ENCODE measurements at places on chromosomes 5 and 9. TPM values are rescaled to one million over a fixed set of nuclear protein-coding genes. Genes with fewer than 3 reads are reported as not detected.

DNA sequence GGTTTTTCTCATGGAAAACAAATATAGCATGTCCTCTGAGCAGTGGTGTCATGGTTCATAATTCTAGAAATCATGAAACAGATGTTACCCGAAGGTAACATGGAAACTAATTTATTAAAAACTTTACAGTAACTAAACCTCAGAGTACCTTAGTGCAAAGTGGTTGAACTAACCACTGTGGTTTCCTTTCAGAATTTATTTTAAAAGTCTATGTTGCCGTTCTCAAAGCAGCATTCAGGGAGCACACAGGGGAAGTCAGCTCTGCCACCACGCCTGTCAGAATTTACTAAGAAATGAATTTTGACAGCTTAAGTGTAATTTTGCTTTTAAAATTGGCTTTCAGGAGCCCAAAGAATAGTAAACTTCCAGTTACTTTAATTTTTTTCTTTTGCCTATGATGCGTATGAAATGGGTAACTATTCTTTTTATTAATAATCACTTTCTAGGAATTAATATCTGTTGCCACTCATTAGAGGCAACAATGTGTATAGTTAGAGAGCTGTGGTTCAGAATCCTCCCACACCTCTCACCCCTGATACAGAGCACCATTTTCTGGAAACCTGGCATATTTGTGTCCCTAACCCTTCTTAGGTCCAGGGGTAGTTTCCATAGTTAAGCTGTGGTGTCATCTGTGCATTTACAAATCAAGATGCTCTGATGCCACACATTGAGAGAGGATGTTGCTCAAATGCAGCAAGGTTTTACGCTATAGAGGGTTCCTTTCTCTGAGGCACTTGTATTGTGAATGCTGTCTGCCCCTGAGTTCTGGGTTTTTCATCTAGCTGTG lies 202.6 kb downstream of the ZSWIM6 start:
- DNase-seq, result no peak

IL7R gene
- 168 TPM for total RNA-seq

DNA sequence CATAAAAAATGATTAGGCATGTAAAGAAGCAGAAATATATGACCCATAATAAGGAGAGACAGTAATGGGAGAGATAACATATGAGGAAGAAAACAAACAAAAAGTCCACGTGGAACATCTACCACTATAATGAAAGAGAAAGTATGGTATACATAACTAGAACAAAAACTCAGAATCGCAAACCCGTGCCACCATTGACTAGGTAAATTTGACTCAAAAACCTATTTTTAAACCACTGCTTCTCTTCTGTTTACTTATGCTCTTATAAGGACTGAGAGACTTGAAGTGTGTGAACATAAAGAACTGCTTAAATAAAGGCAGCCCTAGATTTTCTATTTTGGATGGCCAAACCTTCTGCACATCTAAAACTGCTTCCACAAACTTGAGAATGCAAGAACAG lies 330.7 kb downstream of the CAAP1 start:
- no peak for DNase-seq

AGTPBP1 gene
- total RNA-seq, result 47.0 TPM
